ENCODE measurements at places on chromosomes 2 and 18.

DNA sequence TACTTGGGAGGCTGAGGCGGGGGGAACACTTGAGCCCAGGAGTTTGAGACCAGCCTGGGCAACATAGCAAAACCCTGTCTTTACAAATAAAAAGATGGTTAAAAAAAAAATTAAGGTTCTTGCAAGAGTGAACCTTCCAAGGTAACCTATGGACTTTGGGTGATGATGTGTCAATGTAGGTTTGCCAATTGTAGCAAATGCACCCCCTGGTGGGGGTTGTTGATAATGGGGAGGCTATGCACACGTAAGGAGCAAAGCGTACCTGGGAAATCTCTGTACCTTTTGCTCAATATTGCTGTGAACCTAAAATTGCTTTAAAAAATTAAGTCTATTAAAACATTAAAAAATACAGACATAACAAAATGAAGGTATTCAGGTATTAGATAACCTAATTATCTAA lies 70.4 kb downstream of the CWC22 start:
- DNase-seq, result no peak

GRCh38 chr2:177239932-177240630 lies 24.4 kb downstream of the NFE2L2 start:
- DNase-seq, result no peak

GRCh38 chr2:85524336-85524908 lies 14.5 kb upstream of the MAT2A start:
- DNase-seq, result no peak

- no peak for DNase-seq
These were observed 500.9 kb upstream of the DSEL start for GRCh38 chr18:68017385-68017784.

DNA sequence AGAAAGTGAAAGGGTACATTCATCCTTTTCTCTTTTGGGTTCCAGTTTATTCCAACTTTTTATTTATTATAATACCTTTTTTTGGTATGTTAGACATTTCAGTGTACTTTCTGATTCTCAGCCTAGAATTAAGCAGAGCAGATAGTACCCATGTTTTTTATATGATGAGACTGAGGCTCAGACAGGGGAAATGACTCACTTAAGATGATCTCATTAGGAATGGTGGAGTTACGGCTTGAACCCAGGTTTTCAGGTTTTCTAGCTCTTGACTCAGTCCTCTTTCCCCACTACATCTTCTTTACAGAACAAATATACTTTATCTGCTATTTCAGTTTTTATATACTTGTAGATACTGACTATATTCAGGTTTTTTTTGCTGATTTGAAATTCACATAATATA lies 51.7 kb upstream of the OTX1 start:
- DNase-seq, result no peak

DNA sequence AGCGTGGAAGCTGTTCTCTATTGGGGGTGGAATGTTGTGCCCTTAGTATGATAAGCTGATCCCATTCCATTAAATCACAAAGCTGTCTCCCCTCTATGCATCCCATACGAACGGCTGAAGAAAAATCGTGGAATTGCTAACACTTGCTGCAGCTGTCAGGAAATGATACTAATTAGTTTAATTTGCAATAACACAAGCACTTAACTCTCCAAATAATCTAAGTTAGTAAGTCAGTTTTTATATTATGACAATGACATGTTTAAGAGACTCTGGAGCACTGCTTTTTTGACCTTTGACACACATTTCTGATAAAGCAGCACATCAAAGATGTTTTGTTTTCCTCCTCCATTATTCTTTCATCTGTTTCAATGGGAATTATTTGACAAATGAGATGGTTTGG lies 123.7 kb upstream of the SATB2 start:
- no peak for DNase-seq

DNA sequence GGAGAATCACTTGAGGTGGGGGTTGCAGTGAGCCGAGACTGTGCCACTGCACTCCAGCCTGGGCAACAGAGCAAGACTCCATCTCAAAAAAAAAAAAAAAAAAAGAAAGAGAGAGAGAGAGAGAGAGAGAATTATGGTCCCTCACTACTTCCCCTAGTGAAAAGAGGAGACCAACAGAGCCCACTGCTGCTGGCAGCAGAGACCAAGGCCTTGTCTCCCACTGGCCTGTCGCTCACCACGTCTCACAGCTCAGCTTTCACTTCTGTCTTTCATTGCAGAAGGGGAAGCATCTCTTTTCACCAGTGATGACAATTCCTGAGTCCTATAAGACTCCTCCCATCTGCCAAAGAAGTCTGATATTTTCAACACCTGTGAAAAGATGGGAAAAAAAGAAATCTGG lies 81.3 kb downstream of the CLHC1 start:
- no peak for DNase-seq

DNA sequence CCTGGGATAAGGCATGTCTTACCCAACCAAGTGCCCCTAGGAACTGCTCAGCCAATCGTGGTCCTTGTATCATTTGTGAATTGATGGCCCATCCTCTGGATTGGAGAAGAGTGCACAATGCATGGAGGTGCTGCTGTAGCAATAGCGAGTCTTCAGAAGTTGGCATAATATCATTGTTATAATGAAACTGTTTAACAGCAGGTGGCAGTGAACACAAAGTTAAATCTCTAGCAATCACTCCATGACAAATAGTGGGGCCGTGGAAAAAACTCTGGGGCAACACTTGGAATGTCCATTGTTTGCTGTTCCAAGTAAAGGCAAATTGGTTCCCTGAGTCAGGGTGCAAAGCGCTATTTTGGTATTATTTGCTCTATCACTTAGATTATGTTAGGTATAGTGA lies 11.4 kb downstream of the REG1A start:
- no peak for DNase-seq

GRCh38 chr2:240165034-240165433 lies 24.6 kb upstream of the OTOS start:
- DNase-seq, result no peak

- DNase-seq, result no peak
These were observed 103.4 kb upstream of the CAVIN2 start for GRCh38 chr2:191950132-191950874.

DNA sequence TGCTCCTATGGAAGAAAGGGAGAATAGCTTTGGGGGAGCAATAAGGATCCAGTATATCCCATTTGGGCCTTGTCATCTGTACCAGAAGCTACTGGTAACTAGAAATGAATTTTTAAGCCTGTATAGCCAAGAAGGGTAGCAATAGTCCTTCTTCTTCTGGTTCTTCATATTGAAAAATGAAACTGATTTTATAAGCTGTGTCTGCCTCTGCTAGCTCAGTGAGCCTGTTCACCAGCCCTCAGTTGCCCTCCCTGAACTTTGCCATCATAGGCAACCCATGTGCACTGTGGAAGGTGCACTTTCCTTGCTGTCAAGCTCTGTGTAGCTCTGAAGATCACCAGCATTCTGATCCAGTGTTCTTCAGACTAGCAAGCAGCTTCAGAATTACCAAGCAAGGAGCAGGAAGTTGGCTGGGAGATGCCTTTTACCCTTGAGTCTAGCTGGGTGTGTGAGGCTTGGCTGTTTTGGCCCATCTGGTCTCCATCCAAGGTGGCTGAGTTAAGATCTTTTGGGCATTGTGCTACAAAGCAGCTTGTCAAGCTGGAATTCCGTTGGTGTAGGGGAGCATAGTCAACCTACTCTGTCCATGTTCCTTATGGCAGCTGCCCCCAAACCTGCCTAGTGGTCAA lies 55.8 kb upstream of the MGAT5 start:
- DNase-seq, result no peak

- DNase-seq, result no peak
These were observed 63.1 kb downstream of the PLB1 start for GRCh38 chr2:28558918-28559317.

DNA sequence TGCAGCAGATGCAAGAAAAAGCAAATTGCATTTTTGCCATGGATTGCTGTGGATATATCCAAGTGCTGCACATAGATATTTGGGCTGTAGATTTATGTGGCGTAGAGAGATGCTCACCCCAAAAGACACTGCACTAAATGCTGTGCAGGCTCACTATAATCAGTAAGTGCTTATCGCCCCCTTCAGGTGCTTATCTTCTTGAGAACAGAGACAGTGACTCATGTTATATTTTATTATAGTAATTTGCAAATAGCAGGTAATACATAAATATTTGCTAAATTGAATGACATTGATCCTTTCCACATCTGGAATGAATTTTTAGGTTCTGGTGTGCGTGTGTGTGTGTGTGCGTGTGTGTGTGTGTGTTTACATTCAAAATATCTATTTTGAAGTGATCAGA lies 36.8 kb upstream of the PLEKHM3 start:
- no peak for DNase-seq

GRCh38 chr2:46747297-46747818 lies 168.2 kb downstream of the MCFD2 start:
- DNase-seq, result no peak

DNA sequence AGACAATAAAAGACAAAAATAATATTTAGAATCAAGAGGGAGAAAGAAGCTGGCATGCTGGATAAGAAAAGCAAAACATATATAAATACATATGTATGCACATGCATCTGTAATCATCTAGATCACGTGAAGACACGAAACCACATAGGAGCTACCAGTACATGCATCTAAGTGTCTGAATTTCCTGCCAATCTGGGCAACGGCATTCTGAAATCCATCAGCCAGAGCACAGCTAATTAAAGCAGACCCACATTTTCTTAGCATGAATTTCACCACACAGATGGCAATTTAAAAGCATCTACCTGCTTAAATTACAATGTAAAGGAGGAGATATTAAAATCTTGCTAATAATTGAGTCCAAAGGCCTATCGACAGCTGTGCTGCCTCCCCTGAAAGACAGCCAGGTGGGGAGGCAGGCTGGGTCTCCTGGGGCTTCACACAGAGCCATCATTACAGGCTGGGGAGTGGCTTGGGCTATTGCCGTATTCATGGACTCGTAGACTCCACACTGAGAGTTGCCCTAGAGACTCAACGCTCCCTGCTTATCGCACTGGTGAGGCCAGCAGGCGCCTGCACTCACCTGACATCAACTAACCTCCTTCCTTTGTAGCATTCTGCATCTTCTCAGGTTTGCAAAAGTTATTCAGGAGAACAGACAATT lies 272.5 kb upstream of the PXDN start:
- DNase-seq, result no peak

- DNase-seq, result no peak
These were observed 142.8 kb upstream of the LMAN1 start for GRCh38 chr18:59501920-59502273.

GRCh38 chr2:122034344-122034743 lies 278.9 kb downstream of the TSN start:
- no peak for DNase-seq

DNA sequence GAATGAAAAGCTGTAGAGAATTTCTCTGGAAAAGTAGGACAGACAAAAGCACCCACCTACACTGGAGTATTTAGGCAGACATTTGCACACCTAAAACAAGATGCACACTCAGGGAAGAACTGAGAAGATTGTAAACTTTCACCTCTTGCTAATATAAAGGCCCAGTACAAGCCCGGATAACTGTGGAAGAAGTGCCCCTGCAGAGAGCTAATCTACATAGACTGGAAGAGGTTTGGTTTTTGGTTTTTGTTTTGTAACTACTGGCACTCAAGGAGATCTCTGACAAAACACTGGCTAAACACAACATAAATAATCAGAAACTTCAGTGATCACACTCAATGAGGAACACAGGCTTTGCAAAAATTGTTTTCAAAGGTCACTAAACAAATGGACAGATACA lies 782.2 kb upstream of the SLC8A1 start:
- DNase-seq, result no peak

- DNase-seq, result no peak
These were observed 171.0 kb upstream of the CAVIN2 start for GRCh38 chr2:192017844-192018243.

- no peak for DNase-seq
These were observed 22.5 kb downstream of the MAP3K2 start for GRCh38 chr2:127365211-127365643.

DNA sequence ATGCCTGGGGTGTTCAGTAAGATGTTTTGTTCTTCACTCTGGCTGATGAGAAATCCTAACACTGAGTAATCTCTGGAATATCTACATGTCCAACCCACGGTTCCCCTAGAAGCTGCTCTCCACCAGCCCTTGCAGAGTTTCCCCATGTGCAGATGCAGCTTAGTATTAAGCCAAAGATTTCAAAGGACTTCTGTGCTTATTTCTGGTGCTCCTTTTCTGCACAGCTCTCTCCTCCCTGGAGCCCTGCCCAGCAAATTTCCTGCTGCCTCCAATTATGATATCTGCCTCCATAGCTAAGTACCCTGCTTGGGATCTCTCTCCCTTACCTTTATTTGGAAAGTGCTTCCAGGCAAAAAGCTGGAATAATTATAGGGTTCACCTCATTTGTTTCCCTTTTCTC lies 949.3 kb downstream of the BCL11A start:
- no peak for DNase-seq

- no peak for DNase-seq
These were observed 32.6 kb upstream of the SLC40A1 start for GRCh38 chr2:189613077-189613636.

DNA sequence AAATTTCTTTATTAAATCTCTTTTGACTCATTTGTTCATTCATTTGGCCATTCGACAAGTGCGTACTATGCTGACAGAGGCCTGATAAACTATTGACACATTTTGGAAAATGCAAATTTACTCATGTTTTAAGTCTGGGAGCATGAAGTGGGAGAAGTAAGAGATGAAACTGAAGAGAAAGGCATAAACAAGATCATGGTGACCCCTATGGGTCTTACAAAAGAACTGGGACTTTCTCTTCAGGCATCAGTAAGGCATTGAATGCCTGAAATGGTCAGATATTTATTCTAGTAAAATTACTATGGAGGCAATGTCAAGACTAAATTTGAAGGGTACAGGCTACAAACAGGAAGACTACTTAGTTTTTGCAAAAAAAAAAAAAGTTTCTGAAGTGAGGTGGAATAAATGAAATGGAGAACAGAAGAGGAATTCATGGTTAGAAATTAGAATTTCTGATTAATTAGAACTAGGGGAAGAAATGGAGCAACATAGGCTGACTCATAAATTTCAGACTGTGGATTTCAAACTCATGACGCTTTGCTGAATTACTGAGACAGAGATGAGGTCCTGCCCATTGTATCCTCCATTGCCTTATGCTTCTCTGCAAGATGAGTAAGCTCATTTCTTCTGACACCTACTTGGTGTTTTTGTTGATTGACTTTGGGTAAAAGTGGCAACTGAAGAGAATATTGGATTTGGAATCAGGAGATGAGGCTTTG lies 32.7 kb downstream of the VSNL1 start:
- no peak for DNase-seq

- DNase-seq, result no peak
These were observed 10.8 kb upstream of the COX7A2L start for GRCh38 chr2:42371611-42372473.

DNA sequence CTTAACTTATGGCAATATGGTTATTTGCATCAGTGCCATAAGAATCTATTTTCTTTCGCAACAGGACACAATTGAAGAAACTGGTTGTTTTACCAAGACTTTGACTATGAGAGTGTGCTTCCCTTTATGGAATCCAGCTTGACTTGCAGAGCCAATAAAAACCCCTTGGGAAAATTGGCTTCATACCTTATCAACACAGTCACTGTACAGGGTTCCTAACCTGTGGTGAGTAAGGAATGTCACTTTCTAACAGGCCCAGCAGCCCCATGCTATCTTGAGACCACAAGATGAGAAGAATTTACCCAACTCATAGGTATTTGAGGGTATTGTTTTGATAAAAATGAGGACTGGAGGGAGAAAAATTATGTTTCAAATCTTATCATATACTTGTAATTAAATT lies 418.5 kb upstream of the MAP2 start:
- no peak for DNase-seq

GRCh38 chr2:48250943-48251342 lies 279.0 kb upstream of the STON1 start:
- DNase-seq, result no peak
